Heart left ventricle (tissue), 16 donors: ENCODE measurements at places on chromosomes 1 and 21. TPM values are rescaled to one million over a fixed set of nuclear protein-coding genes. Genes with fewer than 3 reads are reported as not detected.
A peak's percentile ranks its signal among the peaks of the same experiment; 100 is the strongest.

FMO4 gene
- 10.1 TPM for total RNA-seq

EPHA10 gene
- not detected for total RNA-seq

ETNK2 gene
- 2.3 TPM for total RNA-seq

BACE2 gene
- 15.6 TPM for total RNA-seq

TRPM2 gene
- 0.97 TPM for total RNA-seq

- H3K4me3 ChIP-seq: no peak overlapping the region
- DNase-seq: no peak
- H3K27ac ChIP-seq: no peak overlapping the region
- H3K27me3 ChIP-seq: no peaks in the 10 kb centered on the region
These were observed 380.0 kb downstream of the HHIPL2 start for GRCh38 chr1:222167896-222168295.

GRCh38 chr1:230332061-230332460, 94.1 kb downstream of the PGBD5 start:
- no peak for DNase-seq
- H3K27me3 ChIP-seq: no peaks in the 10 kb centered on the region
- peak overlapping the region; percentile 8 for H3K4me3 ChIP-seq

GRCh38 chr21:38260426-38260825, 3.6 kb downstream of the KCNJ15 start:
- no peak for DNase-seq
- H3K4me1 ChIP-seq: no peaks in the 10 kb centered on the region
- no peak overlapping the region for H3K4me3 ChIP-seq
- no peak overlapping the region for H3K27ac ChIP-seq
- H3K36me3 ChIP-seq: no peaks in the 10 kb centered on the region
- H3K27me3 ChIP-seq: peaks cover 4% of the 10 kb centered on the region

DNA sequence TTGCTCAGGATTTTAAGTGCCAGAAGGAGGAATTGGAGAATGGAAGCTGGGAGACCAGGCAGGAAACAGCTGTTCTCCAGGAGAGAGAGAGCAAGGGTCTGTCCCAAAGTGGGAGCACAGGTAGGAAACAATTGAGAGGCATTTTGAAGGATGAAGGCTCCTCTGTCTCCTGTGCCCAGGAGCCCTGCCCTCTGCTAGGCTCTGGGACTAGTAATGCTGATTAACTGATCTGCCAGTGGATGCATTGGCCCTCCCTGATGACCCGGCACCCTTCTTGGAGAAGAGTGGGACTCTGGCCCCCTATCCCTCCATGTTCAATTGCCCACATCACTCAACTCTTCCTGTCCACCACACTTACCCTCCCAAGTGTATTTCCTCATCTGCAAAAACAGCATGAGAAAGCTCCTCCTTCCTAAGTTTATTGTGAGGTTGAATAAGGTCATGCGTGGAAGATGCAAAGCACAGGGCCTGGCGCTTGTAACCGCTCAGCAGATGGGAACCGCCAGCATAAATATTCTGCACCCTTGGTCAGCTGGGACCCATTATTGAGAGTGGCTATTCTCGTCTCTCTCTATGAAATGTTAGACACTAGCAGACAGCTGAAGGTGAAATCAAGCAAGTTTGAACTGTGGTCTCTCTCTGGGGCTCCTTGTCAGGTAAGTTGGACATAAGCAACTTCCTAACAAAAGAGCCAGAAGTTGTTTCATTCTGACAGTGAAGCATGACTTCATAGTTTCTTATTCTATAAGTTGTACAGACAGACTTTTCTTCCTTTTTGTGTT, 63.0 kb upstream of the ANGPTL1 start:
- H3K4me1 ChIP-seq: peaks cover 56% of the 10 kb centered on the region
- peak; percentile 66 for DNase-seq
- no peak overlapping the region for H3K4me3 ChIP-seq
